NCI-H1417 treated with DMSO at 0.1 percent for 48 hours (cell line): ENCODE measurements at places on chromosomes 16 and 17.

GRCh38 chr16:22417019-22417418 lies 42.6 kb upstream of the CDR2 start:
- DNase-seq: no peak

GRCh38 chr16:89431158-89431584 lies 59.2 kb downstream of the ANKRD11 start:
- DNase-seq: no peak

GRCh38 chr17:1707107-1707506 lies 3.1 kb downstream of the TLCD2 start:
- no peak for DNase-seq

DNA sequence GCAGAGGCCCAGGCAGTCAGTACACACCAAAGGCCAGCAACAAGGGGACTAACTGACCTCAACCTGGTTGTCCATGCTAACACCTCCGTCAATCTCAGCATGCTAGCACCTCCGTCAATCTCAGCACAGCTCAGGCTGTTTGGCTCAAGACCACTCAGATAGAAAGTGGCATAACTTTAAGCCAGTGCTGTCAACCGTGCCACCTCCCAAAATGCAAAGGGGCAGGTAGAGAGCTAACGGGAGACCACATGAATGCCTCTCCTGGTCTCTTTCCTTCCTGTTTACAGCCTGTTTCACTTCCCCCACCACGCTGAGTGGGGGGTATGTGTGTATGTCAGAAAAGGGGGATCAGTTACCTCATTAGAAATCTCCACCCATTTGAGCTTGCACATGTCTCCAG lies 3.3 kb downstream of the UBTF start:
- no peak for DNase-seq

- DNase-seq: no peak
Measured at GRCh38 chr16:12340151-12340733, 363.7 kb downstream of the SNX29 start.
